AG04449 (cell line): ENCODE measurements at places on chromosomes 1 and 21.
A peak's percentile ranks its signal among the peaks of the same experiment; 100 is the strongest.

GRCh38 chr1:176604461-176604860, 141.5 kb downstream of the PAPPA2 start:
- no peak for DNase-seq

DNA sequence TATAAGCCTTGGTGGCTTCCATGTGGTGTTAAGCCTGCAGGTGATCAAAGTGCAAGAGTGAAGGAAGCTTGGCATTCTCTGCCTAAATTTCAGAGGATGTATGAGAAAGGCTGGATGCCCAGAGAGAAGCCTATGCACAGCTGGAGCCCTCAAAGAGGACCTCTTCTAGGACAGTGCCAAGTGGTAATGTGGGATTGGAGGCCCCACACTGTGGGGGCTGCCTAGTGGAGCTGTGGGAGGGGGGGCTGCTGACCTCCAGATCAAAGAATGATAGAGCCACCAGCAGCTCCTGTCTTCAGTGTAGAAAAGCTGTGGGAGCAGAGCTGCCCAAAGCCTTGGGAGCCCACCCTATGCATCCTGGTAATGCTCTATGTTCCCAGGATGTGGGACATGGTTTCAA, 1512.7 kb upstream of the TPTE start:
- DNase-seq: no peak

- no peak for DNase-seq
Observed at GRCh38 chr21:40562242-40563002, 284.5 kb downstream of the DSCAM start.

- DNase-seq: no peak
Observed at GRCh38 chr1:165824269-165824643, 3.2 kb upstream of the UCK2 start.

DNA sequence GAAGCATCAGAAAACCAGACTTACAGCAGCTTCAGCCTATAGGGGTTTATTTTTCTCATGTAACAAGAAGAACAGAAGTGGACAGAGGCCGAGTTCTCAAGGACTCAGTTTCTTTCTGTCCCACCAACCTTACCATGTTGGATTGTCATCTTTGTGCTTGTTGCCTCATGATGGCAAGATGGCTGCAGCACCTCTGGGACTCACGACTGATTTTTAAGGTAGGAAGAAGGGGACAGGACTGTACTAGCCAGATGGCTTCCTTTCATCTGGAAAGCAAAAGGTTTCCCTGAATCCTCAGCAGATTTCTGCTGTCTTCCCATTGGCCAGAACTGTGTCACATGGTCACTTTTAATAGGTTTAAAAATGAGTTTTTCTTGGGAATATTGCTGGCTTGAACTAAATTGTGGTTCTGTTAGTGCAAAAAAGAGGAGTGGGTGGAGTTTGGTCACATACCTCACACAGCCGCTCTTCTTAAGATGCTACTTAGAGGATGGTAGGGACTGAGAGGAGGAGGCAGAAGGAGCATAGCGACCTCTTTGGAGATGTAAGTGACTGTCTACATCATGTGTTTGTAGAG, 48.1 kb upstream of the ENAH start:
- no peak for DNase-seq

DNA sequence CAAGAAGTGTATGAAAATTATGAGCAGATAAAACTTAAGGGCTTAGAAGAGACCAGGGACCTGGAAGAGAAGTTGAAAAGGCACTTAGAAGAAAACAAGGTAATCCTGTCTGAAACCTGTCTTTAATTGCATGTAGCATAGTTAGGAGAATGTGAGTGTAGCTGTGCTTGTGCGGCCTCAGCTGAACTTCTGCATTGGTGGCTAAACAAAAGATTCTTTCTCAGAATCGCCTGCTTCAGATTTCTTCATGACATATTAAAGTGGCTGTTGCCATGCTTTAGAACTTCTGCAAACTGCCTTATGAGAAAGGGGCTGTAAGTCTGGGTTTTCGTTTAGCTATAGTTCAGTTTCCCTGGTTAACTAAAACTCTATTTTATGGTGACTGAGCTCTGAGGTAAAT, 94.5 kb downstream of the VPS26C start:
- no peak for DNase-seq

GRCh38 chr1:156860113-156860627, 495 bp upstream of the NTRK1 start:
- no peak for DNase-seq

GRCh38 chr1:178160736-178161475, 67.0 kb downstream of the RASAL2 start:
- DNase-seq: no peak

- DNase-seq: no peak
Observed at GRCh38 chr1:217079584-217079983, 356.4 kb upstream of the ESRRG start.

- no peak for DNase-seq
Observed at GRCh38 chr1:46407636-46408035, 13.5 kb downstream of the FAAH start.

DNA sequence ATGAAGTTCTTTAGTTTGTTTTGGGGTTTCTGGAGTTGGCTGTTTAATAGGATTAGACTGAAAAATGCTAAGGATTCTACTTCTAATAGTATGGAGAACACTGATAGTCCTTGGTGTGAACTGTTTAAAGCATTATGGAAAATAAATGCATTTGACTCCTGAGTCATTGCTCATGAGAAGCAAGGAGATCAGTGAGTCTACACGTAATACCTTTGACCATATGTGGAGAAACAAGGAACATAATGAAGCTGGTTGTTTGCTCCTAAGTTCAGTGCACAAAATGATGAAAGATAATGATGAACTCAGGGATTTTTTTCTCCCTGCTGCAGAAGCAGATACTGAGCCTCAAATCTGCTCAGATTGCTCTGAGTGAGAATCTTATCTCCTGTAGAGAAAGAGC, 158.9 kb upstream of the COL11A1 start:
- DNase-seq: no peak

GRCh38 chr1:1144843-1145546, 28.7 kb upstream of the TTLL10 start:
- no peak for DNase-seq

DNA sequence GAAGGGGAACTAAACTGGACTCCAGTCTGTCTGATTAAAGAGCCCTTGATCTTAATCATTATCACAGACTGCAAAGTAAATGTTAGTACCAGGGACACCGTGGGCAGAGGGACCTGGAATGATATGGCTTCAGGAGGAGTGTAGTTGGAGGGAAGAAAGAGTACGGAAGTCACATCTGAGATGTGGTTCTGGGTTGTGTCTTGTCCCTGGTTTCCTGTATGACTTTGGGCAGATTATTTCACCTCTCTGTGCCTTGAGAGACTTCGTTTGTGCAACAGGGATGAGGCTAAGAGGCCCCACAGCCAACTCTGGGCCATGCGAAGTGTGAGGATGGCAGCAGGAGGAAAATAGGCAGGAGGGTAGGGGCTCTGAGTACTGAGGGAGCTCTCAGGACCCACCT, 76.1 kb upstream of the SLC2A1 start:
- DNase-seq: no peak

- DNase-seq: peak; percentile 2
Observed at GRCh38 chr1:159177272-159177907, 6.0 kb downstream of the CADM3 start.
